Mammary epithelial cell (primary cell): ENCODE measurements at places on chromosomes 4 and X.

GRCh38 chr4:182556580-182556979 is 313.4 kb downstream of the TENM3 start:
- no peak for DNase-seq

DNA sequence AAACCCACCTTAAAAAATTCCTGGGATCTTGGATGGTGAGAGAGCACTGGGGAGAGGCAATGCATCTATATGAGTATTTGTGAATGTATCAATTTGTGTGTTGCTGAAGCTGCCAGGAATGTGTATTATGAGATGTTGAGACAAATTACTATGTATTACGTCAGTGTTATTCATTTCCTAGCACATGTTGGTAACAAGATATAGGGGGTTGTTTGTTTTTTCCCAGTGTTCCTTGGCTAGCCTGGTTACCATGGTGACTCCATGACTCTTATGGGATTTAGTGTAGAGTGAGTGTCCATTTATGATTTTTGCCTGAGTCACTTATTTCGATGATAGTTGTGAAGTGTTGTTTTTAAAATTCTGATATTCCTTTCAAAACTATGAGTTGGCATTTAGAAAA is 65.6 kb downstream of the RAB40A start:
- peak; percentile 93 for DNase-seq

- peak; percentile 48 for DNase-seq
These were observed 132.3 kb downstream of the CBR4 start for GRCh38 chr4:168877511-168878491.

GRCh38 chr4:87365348-87365747 is 25.6 kb downstream of the HSD17B11 start:
- no peak for DNase-seq

- no peak for DNase-seq
These were observed 1.2 kb upstream of the BLTP1 start for GRCh38 chr4:122150931-122151330.

- DNase-seq: no peak
These were observed 608.8 kb upstream of the EPHA5 start for GRCh38 chr4:66279084-66279483.

- DNase-seq: no peak
These were observed 590.8 kb downstream of the SPRY1 start for GRCh38 chr4:123987408-123987807.

DNA sequence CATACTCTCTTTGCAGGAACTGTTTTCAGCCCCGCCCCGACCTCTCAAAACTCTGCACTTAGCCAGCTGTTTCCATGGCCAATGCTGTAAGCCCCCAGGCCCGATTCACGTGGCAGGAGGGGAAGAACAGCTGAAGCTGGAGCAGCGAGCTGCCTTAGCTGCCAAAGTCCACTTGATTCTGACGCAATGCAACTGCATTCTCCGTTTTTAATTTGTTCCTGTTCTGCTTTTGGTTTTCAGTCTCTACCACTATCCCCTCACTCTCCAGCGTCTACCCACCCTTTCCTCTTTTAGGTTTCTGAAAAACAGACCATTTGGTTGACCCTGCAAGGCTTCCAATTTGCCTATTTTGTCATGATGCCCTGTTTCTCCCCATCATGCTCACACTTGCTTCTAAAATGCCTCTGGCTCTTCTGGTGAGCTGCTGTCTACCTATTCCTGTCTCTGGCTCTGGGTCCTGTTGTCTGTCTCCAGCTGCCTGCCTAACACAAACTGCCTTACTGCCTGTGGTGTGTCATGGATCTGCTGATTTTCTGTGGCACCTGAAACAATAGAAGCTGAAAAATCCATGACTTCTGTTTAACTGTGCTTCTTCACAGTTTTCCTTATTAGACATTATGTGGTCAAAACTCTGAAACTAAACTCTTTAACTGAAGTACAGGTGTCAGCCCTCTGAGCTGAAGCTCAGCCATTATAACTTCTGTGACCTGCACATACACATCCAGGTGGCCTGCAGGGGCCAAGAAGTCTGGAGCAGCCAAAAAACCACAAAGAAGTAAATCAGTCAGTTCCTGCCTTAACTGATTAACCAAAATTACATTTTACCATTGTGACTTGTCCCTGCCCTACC is 160.5 kb upstream of the AGTR2 start:
- DNase-seq: no peak

DNA sequence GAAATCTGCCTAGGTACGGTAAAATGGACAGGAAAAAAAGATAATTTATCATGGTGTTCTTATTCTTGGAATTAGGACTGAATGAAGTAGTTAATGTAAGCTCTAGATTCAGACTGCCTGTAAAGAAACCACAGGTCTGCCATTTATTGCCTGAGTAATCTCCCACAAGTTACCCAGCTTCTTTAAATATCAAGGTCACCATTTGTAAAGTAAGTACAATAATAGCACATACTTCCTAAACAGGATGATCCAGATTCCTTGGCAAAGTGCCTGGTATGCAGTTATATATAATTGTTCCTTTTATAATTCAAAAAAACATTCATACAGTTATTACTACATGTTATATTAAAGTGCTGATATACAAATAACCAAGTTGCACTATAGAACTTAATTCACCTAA is 368.6 kb downstream of the HNRNPD start:
- DNase-seq: peak; percentile 75

- DNase-seq: no peak
These were observed 218.6 kb upstream of the ANXA3 start for GRCh38 chr4:78332976-78333375.

- no peak for DNase-seq
These were observed 146.0 kb downstream of the SPANXN4 start for GRCh38 chrX:143171703-143172102.
